T1000 (cell line): ENCODE measurements at places on chromosomes 5 and 9.

DNA sequence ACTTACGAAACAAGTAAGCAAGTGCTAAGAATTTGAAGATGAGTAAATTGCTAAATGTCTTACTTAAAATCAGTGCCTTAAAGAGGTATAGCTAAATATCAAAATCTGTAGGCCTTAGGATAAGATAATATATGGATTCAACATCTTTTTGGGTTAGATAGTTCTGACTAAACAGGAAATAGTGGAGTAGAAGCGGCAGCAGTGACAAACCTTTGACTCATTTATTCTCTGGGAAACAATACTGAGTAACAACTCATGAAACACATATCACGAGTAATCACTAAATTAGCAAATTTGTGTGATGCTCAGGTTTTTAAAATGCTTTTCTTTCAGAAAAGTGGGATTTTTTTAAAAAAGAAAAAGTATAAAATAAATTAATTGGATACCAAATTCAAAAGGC lies 762.1 kb upstream of the TYRP1 start:
- no peak for DNase-seq

- DNase-seq = no peak
Measured at GRCh38 chr5:76590027-76590426, 33.2 kb downstream of the F2RL2 start.

DNA sequence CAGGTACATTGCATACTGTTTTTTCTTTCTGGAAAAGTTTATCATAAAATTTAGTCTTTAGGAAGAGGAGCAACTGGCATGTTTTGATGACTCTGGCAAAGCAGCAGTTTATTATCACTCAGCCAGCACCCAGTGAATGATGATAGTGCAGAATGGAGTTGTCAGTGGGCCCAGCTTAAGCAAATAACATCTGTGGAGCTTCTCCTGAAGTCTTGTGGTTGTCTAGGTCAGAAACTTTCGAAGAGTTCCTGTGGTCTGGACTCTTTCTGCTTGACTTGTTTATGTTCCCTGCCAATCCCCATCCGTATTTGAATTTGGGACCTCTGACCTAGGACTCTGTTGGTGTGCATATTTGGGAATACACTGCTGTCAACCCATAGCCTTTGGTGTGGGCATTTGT lies 38.1 kb upstream of the C5orf47 start:
- no peak for DNase-seq

GRCh38 chr9:92158097-92158601 lies 42.9 kb upstream of the SPTLC1 start:
- DNase-seq = no peak

- DNase-seq = no peak
Measured at GRCh38 chr9:133515240-133515610, 9.5 kb downstream of the MYMK start.

DNA sequence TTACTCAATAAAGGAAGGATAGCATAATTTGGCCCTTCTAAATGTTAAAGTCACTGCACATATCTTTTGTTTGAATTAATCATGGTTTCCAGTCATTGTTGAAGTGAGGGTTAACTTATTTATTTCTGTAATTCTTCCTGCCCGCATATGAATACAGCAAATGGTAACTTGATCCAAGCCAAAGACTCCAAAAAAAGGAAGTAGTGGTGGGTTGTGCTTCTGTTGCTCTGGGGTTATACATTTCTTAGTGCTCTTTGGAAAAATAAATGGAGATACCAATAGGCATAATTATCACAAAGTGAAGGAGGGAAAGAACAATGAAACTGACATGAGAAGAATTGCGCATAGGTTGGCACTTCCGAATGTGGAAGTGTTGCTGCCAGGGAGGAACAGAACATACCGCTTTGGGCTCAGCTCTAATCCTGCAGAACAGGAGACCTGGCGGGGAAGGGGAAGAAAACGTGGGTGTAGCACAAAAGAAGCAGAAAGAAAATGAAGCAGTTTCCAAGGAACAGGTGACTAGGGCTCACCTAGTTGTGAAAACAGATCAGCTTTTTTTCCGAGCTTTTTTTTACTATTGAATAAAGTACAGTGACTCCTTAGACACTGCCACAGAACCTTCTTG lies 69.7 kb upstream of the TAF11L2 start:
- no peak for DNase-seq

- DNase-seq = no peak
Measured at GRCh38 chr5:33806738-33807442, 84.9 kb downstream of the ADAMTS12 start.

DNA sequence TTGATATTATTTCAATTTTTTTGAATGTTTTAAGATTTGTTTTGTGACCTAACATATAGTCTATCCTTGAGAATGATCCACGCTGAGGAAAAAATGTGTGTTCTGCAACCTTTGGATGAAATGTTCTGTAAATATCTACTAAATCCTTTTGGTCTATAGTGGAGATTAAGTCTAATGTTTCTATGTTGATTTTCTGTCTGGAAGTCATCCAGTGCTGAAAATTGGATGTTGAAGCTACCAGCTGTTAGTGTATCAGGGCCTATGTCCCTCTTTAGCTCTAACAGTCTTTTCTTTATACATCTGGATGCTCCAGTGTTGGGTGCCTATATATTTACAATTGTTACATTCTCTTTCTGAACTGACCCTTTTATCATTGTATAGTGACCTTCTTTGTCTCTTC lies 422.3 kb downstream of the TMEM232 start:
- DNase-seq = no peak

- DNase-seq = no peak
Measured at GRCh38 chr5:8577792-8578191, 708.8 kb downstream of the MTRR start.

GRCh38 chr5:91850031-91850430 lies 466.9 kb upstream of the ARRDC3 start:
- DNase-seq = no peak

DNA sequence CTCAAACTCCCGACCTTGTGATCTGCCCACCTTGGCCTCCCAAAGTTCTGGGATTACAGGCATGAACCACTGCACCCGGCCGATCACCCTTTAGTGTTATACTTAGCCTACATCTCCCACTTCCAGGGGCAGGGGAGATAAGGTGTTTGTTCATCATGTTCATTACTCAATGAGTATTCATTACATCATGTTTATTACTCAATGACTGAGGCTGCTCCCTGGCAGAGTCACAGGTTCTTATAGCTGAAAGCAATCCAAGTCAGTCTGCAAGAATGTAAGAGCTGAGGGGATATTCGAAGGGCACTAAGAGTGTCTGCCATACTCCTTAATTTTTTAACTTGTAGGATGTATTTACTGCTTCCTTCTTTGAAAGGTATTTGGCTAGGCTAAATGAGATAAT lies 214.2 kb downstream of the SPATA31D1 start:
- no peak for DNase-seq

DNA sequence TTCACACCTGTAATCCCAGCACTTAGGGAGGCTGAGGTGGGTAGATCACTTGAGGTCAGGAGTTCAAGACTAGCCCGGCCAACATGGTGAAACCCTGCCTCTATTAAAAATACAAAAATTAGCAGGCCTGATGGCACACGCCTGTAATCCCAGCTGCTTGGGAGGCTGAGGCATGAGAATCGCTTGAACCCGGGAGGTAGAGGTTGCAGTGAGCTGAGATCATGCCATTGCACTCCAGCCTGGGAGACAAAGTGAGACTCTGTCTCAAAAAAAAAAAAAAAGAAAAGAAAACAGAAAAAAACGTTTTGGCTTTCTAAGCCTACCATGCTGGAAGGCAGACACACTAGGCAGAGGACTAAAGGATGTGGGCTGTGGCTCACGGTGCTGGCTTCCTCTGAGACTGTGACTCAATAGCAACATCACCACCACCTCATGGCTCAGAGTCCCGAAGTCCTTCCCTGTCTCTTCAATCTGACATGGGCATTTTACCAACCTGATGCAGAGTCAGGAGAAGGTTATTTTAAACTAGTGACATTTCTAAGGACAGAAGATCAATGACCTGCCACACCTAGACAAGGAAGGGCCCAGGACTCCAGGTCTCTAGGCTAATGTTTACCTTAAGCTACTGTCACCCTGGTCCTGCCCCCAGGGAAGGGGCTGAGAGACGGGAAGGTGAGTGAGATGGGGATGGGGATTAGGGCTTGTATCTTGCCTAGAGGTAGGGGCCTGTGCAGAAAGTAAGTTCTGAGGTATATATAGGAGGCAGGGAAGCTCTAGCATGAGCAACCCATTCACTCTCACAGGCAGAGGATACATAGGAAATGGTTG lies 3.7 kb downstream of the ECSCR start:
- no peak for DNase-seq

GRCh38 chr5:137665678-137666460 lies 70.0 kb downstream of the KLHL3 start:
- DNase-seq = no peak

GRCh38 chr9:86202338-86202882 lies 57.0 kb downstream of the C9orf153 start:
- DNase-seq = no peak

DNA sequence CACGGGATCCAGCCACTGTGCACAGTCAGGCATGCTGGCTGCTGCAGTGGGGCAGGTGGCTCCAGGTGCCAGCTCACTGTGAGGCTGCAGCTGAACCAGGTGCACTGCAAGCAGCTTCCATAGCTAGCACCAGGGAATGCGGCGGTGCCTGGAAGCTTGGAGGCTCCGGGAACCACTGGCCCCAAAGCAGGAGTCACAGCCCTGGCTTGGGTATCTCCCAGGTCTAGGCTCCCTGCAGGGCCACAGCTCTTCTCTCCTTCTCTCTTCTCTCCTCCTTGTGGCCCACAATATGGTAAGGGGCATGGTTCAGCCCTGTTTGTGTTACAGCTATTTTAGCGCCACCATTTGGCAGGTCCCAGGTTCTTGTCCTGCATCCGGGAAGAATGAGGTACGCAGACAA lies 6.7 kb upstream of the MTMR12 start:
- no peak for DNase-seq

DNA sequence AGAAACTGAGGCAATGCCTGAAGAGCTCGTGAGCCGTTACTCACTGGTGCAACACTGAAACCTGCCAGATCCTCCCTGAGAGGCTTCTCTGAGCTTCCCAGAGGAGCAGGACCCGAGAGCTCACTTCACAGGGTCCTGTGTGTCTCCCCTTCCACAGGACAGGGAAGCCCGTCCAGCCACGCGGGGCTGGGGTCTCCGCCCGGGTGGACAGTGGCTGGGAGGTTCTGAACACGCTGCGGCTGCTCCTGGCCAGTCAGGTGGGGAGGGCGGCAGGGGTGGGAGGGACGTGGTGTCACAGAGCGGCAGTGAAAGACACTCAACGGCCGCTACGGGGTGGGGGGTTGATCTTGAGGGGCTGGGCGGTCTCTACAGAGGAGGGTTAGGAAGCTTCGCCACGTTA lies 290 bp upstream of the ZDHHC11 start:
- no peak for DNase-seq

DNA sequence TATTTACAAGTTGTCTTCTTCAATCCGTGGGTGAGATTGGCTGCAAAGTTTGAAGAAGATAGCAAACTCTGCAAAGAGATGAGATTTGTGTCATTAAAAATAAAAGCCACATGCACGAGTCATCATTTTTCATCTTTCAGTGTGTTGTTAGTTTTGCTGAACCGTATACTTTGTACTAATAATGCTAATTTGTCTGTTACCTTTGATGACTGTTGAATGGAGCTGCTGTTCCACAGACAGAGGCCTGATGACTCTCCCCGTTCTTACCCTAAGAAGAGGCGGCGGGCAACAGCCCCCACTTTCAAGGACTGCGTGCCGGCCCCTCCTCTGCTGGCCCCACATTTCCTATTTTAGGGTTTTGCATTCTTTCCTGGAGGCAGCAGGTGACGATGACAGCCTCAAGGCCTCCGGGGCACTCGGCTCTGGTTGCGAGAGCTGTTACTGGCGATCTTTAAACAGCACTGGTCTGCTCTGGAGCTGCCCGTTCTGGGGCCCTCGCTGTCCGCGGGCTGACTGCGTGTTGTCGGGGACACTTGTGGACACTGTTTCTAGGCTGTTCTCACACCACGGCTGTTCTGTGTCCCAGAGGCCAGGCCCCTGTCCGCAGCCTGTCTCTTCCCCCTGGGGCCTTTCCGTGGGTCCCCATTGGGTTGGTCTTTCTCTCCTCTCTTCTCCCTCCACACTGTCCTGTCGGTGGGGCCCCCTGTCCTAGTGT lies 35.1 kb downstream of the NDUFS6 start:
- DNase-seq = no peak

- no peak for DNase-seq
Measured at GRCh38 chr9:137454597-137455358, 4.4 kb downstream of the NSMF start.

DNA sequence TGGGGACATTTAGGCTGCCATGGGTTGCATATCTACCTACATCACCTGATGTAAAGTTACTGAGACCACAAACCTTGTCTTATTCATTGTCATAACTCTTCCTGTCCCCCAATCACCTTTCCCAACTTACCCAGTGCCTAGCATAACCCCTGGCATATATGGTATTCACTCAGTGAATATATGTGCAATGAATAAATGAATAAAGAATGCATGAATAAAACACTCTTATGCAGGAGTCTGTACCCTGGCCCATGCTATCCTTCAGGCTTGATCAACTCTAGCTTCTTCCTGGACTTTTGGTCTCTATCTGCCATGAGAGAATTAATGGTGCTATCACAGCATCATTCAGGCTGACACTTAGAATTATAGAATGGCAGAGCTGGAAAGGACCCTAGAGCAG lies 285.2 kb downstream of the SMARCA2 start:
- no peak for DNase-seq

GRCh38 chr9:84862810-84863287 lies 193.3 kb downstream of the NTRK2 start:
- DNase-seq = no peak

- DNase-seq = no peak
Measured at GRCh38 chr5:58040846-58041245, 419.0 kb downstream of the PLK2 start.

GRCh38 chr5:50553560-50553984 lies 112.5 kb upstream of the EMB start:
- no peak for DNase-seq

DNA sequence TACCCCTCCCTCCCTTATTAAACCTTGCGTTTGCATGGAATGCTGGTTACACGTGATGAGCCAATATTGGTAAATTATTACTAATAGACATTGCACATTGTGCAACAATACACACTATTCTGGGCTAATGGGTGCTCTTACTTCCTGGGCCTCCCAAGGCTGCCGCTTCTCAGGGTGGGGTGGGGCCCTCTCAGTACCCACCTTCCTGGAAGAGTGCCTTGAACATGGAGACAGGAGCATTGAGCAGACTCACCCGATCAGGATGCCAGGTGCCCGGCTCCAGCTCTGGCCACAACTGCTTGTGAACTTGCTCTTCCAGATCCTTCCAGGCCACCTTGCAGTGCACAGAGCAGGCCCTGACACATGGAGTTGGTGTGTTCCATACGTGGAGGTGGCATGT lies 24.7 kb upstream of the CEP72 start:
- DNase-seq = no peak

DNA sequence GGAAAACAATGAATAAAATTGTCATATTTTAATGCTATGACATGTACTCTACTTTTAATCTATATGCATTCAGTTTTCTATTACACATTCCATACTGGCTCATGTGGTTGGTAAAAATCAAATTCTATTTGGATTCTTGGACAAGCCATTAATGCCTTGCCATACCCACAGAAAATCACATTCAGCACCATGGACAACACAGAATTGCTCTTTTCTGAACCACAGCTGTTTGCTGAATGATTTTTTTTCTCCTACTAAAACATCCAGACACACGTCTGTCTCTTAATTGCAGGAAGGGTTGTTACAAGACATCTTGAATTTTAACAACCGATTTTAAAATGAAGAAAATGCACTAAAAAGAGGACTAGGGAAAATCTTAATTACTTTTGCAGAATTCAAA lies 675.6 kb downstream of the BRINP1 start:
- no peak for DNase-seq
